ENCODE measurements at places on chromosomes 11 and 22.

DNA sequence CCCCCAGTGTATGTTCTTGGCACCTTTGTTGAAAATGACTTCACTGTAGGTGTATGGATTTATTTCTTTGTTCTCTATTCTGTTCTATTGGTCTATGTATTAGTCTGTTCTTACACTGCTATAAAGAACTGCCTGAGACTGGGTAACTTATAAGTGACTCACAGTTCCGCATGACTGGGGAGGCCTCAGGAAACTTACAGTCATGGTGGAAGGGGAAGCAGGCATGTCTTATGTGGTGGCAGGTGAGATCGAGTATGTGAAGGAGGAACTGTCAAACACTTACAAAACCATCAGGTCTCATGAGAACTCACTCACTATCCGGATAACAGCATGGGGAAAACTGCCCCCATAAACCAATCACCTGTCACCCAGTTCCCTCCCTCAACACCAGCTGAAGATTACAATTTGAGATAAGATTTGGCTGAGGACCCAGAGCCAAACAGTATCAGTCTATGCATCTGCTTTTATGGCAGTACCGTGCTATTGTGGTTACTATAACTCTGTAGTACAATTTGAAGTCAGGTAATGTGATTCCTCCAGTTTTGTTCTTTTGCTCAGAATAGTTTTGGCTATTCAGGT is 836.2 kb downstream of the DLG2 start:
- no peak for DNase-seq

DNA sequence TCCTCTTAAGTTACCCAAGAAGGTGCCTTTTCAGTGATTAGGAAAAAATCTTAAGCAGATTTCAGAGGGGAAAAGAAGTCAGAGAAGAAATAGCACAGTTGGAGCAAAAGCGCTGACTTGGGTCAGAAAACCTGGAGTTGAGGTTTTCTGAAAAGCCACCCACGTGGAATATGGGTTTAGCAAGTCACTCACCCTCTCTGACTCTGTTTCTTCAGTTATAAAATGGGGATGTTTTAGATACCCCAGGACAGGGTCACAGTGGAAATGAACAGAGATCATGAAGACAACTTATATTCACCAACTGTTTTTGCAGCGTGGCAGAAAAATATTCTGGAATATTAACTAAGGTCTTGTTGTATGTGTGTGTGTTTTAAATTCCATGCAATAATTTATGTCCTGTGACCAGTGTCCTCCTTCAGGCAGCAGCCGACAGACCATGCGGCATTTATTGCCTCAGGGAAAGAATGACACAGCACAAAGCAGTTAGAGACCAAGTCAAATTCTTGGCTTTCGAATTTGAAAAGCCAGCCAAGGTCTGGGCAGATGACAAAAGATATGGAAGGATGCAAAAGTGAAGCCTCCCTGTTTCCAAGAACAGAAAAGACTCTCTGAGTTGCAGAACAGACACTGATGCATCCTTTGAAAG is 119.9 kb downstream of the MIAT start:
- no peak for DNase-seq

DNA sequence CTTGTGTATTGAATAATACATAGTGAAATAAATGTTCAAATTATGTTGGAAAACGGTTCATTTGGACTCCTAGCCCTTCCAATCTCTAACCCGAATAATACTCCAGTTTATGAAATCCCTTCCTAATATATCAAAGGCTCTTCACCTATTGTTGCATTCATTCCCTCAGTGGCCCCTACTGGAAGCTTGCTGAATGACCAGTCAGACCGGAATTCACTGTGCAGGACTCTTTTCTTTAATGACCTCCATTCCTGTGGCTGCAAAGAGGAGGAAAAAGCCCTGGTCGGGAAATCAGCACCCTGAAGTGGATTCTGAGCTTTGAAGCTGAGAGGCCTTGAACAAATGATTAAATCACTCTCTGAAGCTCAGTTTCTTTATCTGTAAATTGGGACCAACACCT is 19.1 kb upstream of the RCN1 start:
- no peak for DNase-seq

- no peak for DNase-seq
Observed at GRCh38 chr22:30559889-30560288, 13.3 kb upstream of the SEC14L6 start.

DNA sequence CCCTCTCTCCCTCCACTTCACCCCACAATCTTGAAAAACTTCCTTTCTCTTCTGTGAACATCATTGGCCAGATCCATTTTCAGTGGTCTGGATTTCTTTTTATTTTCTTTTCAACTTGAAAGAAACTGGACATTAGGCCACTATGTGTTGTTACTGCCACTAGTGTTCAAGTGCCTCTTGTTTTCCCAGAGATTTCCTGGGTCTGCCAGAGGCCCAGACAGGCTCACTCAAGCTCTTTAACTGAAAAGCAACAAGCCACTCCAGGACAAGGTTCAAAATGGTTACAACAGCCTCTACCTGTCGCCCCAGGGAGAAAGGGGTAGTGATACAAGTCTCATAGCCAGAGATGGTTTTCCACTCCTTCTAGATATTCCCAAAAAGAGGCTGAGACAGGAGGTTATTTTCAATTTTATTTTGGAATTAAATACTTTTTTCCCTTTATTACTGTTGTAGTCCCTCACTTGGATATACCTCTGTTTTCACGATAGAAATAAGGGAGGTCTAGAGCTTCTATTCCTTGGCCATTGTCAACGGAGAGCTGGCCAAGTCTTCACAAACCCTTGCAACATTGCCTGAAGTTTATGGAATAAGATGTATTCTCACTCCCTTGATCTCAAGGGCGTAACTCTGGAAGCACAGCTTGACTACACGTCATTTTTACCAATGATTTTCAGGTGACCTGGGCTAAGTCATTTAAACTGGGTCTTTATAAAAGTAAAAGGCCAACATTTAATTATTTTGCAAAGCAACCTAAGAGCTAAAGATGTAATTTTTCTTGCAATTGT is 92.3 kb downstream of the CD44 start:
- no peak for DNase-seq

GRCh38 chr11:66339162-66339675 is 3.0 kb upstream of the RIN1 start:
- DNase-seq = no peak

GRCh38 chr11:76781807-76782530 is 1.2 kb upstream of the TSKU start:
- no peak for DNase-seq

DNA sequence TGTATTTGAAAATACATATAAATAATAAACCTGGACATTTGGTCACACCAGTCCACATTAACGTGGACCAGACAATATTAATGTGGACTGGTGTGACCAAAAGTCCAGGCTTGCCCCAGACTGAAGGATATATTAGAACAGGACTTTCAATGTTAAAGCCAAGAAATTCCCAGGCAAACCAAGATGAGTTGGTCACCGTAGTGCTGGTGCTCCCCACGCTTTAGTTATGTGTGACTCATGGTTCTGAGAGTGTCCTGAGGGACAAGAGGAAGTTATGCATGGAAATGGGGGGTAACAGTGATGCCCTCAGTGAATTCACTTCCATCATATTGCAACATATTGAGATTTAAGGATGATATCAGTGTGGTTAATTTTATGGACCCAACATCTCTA is 31.4 kb downstream of the POU2AF1 start:
- DNase-seq = no peak

DNA sequence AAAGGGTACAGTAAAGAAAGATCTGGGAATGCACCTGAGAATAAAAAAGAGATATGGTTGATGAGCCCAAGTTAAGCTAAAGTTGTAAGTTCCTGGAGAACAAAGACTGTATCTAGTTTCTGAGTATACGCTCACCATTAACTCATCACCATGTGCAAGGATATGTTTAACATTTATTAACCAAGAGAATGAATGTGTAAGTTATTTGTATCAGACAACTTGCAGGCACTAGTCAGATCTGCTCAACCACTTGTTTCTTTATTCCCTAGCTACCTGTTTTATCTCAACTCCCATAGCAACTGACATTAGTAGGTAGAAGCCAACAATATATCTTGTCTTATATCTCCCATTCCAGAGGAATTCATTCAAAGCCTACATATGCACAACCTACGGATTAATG is 74.9 kb upstream of the KCNA4 start:
- no peak for DNase-seq

DNA sequence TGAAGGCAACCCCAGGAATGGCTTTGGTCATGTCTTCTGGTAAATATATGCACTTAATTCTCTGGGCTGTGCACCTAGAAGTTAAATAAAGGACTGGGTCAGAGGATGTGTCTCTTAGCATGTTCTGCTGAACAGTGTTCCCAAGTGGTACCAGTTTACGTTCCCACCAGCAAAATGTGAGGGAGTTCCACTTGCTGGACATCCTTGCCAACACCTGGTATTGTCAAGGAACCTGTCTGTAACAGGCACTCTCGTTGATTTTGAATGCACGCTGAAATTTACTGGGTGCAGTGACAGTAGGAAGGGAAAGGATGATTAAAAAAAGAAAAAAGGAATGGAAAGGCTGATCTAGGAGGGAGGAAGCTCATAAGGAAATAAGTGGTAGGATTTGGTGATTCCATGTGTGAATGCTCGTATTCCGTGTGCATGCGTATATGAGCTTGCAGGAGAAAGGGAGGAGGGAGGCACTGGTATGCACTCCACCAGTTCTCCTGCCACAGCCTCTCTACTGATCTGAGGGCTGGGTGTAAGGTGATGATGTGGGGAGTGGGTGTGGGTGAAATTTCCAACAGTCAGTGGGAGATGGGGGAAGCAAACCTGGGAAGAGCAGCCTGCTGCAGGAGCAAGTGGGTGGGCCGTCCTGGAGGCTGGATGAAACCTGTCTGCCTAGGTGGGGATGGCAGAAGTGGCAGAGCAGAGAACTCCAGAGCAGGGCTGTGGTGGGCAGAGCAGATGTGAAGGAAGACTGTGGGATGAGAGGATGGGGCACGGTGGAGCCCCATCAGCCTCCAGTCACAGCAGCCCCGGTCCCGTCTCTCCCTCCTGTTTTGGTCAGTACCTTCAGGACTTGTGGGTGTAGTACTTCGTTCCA is 15.0 kb downstream of the MED15 start:
- DNase-seq = no peak

DNA sequence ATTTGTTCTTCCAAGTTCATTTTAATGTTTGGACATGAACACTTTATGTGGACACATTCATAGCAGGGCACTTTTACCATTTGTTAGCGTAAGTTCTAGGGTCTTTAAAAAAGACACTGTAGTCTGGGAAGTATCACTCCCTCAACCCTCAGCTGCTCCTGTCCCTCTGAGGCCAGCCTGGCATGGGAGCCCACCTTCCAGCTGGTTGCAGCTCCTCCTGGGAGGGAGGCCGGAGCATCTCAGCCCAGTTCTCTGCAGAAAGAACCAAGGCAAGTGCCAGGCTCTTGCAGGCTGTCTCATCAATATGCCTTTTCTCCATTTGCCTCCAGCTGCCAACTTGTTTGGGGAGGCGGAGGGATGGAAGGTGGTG is 150.6 kb downstream of the OPCML start:
- no peak for DNase-seq

GRCh38 chr11:9571763-9572115 is 1.7 kb upstream of the WEE1 start:
- no peak for DNase-seq
